ENCODE measurements at places on chromosomes 16 and 17. TPM values are rescaled to one million over a fixed set of nuclear protein-coding genes. Genes with fewer than 3 reads are reported as not detected.

DNA sequence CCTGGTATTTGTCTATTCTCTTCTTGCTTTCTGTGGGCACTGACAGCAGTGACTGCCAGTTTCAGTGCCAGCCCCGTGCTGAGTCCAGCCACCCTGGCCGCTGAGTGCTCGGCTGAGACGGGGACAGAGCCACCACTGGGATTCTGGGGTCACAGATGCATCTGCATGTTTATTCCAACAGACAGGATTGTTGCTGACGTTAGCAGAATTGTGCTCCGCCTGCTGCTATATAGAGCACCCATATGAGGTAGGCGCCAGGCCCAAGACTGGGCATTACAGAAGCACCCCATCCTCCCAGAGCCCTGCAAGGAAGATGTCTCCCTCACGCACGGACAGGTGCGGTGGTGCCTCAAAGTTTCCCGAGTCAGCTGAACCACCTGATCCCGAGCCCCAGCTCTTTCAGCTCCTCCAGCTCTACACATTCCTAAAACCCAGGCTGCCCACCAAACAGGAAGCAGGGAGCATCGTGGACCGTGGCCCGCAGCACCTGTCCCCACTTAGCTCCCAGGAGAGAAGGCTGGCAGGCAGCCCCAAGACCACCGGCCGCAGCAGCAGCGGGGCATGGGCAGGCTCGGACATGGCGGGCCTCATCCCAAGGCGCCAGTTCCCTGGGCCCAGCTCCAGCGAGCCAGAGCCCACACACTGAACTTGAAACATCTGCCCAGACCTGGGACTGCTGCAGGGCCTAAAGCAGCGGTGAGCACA is 44.9 kb upstream of the RASD1 start:
- DNase-seq, result no peak

The TEX14 gene
- total RNA-seq, result 0.13 TPM

- DNase-seq, result no peak
Observed at GRCh38 chr16:30924913-30925631, 1.7 kb downstream of the FBXL19 start.

- no peak for DNase-seq
Observed at GRCh38 chr17:10574324-10574723, 24.9 kb upstream of the MYH2 start.

DNA sequence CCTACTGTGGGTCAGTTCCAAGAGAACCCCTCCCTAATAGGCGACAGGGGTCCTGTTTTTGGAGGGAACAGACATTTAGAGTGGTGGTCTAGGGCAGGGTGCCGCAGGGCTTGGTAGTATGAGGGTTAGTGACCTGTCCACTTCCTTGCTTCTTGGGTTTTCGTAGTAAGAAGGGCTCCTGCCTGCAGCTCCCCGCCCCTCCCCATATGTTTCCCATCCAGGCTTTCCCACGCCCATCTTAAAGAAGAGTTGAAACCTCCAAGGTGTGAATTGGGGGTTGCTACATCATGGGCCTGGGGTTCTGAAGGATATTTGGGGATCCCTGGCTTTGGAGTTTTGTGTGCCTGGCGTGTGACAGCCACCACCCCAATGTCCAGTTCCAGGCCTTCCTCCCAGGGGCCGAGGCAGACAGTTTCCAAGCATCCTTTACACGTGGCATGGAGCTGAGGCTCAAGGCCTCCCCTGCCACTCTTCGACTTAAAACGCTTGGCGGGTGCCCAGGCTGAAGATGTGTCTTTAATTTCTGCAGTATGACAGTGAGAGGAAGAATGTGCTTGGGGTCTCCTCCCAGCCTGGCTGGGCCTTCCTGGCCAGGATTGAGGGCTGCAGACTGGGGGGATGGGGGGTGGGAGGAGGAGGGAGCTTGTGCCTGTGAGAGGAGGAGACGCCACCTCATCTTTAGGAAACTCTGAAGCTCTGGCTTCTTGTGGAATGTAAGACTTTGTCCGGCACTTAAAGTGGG is 2.3 kb upstream of the COL1A1 start:
- peak; percentile 71 for DNase-seq

DNA sequence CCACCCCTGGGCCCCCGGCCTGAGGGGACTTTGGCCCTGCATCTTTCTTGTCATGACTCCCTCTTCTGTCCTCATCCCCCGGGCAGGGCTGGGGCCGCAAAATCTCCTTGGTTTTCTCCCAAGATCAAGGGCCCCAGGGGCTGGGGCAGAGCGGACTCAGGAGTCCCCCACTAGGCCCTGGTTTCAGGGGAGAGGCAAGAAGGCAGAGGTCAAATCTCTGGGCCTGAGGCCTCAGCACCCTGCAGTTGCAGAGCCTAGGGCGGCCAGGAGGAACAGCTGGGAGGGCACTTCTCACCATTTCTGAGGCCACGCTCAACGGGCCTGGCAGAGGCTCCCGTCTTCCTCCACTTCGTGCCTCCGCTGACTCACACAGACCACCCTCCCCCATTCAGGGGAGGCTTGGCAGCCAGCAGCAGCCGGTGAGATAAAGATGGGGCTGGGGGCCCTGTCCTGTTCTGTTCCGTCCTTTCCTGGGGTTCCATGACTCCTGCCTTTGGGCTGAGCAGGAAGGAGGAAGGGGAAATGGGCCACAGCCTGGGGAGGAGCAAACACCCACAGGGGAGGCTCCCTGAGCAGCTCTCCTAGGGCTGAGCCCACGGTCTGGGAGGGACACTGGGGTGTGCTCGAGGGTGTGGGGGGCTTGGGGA is 12.4 kb downstream of the ZSCAN10 start:
- no peak for DNase-seq

GRCh38 chr17:20930081-20930760 is 112.6 kb downstream of the USP22 start:
- no peak for DNase-seq

DNA sequence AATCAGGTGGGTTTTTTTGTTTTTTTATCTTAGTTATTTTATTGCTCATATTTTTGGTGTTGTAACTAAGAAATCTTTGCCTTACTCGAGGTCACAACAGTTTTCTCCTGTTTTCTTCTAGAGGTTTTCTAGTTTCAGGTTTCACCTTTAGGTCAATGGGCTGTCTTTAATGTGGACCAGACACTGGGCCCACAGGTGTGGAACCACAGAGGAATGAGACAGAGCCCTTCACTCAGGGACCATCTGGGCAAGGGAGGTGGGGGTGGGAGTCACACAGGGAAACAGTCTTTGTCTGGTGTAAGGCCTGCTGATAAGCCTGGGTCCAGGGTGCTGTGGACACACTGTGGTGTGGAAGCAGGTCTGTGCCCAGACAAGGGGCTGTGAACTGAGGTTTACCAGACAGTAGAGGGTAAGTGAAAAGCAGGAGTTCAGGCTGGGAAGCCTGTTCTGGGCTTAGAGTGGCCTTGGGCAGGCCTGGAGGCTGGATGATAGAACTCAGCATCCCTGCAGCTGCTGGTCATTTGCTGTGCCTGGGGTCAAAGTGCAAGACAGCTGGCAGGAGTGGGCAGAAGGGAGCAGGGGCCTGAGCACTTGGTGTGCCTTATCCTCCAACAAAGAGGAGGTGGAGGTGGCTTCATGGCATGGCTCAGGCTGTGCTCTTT is 75.6 kb downstream of the SPECC1 start:
- no peak for DNase-seq

GRCh38 chr17:15963670-15964110 is 18.8 kb downstream of the ADORA2B start:
- peak; percentile 96 for DNase-seq

The KCNJ18 gene
- not detected for total RNA-seq

The HSD11B2 gene
- not detected for total RNA-seq

DNA sequence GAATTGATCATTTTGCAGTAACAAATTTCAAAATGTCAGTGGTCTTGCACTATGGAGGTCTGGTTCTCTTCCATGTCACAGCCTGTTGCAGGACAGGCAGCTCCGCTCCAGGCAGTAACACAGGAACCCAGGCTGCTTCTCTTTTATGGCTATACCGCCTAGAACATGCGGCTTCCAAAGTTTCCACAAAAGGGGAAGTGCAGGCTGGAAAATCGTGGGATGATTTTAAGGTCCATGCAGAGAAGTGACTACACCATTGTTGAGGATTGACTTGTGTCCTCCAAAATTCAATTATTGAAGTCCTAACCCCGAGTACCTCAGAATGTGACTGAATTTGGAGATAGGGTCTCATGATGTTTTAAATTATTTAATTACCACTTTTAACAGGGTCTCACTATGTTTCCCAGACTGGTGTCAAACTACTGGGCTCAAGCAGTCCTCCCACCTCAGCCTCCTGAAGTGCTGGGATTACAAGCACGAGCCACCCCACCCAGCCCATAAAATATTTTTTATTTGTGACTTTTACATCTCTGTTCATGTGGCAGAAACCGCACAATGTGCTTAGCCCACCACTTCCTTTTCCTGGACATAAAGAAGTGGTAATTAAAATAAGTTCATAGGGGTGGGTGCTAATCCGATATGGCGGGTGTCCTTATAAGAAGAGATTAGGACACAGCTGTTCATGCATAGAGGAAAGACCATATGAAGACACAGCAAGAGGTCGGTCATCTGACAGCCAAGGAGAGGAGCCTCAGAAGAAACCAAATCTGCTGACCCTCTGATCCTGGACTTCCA is 279.2 kb upstream of the RPL38 start:
- DNase-seq, result no peak

DNA sequence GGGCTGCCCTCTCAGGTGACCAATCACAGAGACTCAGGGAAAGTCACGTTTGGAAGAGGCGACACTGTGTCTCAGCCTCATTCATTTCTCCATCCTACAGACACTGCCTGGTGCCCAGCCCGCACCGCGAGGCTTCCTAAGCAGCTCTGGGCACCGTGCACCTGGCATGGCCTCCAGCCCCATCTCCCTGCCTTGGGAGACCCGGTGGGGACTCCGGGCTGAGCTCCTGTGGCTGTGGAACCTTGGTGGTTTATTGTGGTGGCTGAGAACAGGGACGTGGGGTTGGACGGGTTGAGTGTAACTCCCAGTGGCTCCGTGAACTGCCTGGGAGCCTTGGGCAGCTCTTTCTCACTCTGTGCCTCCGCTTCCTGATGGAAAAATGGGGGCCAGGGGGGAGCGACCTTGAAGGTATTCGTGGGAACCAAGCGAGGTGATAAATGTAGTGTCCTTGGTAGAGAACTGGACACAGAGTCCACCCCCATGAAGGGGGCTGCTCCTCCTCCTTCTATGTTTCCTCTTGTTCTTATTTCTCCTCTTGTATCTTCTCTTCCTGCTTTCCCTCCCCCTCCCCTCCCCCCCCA is 215.4 kb downstream of the SEC14L1 start:
- peak; percentile 45 for DNase-seq

GRCh38 chr17:28878158-28878910 is 19.2 kb downstream of the FLOT2 start:
- DNase-seq, result no peak

DNA sequence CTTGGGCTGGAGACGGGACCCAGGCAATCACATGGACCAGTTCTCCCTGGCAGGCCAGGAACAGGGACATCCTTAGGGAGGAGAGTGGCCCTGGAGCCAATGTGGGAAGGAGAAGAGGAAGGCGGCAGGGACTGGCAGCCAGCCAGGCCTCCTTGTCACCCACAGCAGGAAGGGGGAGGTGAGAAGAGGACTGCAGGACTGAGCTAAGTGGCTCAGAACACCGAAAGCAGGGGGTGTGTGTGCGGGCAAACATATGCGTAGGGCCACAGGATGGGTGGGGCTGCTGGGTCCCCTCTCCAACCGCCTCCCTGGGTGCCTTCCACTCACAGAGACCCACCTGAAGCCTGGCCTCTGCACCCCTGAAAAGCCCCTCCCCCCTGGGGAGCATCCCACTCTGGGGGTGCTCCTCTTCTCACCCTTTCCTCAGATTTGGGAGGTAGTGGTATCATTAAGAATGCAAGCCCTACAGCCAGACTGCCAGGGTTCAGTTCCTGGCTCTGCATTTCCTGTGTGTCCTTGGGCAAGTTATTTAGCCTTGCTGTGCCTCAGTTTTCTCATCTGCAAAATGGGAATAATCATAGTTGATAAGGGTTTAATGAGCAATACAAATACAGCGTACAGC is 8.1 kb downstream of the PNMT start:
- DNase-seq, result no peak

The DNAH9 gene
- not detected for total RNA-seq

GRCh38 chr17:74380086-74380958 is 13.0 kb downstream of the GPR142 start:
- DNase-seq, result no peak

DNA sequence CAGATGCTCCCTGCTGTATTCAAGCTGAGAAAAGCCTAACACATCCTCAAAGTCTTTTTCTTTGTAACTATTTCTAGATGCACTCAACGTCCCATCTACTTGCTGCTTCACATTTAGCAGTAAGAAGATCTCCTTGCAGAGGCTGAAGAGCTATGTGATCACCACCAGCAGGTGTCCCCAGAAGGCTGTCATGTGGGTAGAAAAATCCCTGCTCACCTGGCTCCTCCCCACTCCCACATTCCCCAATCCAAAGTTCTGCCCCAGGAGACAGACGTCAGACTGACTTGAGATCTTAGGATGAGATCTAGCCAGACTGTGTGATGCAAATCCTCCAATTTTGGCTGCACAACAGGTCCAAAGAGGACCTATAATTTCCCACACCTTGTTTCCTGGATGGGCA is 1.1 kb downstream of the CCL13 start:
- no peak for DNase-seq

The SLFN14 gene
- total RNA-seq, result not detected

DNA sequence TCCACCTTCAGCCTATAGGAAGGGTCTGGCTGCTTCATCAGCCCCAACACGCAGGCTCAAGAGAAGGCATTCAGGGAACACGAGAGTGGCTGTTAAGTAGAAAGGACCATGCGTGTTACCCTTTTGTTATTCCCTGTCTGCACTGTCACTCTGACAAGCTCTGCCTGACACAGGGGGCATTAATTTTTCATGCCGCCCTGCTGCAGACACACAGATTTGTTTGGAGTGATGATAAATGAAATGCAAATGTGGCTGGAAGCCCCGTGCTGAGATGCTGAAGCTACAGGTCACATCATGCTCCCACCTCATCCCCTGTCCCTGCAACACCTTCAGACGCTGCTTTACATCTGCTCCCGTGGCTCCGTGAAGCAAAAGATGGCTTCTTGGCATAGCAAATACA is 97.7 kb downstream of the USP31 start:
- DNase-seq, result no peak

The TBX4 gene
- 0.05 TPM for total RNA-seq

The SLC47A1 gene
- total RNA-seq, result not detected

The KRT9 gene
- total RNA-seq, result not detected

- no peak for DNase-seq
Observed at GRCh38 chr16:46718214-46718613, 28.8 kb downstream of the ORC6 start.

- no peak for DNase-seq
Observed at GRCh38 chr16:72482695-72483094, 310.7 kb upstream of the PMFBP1 start.

The RHBDF1 gene
- 23.4 TPM for total RNA-seq
